Posterior cingulate gyrus (tissue), 11 donors: ENCODE measurements at places on chromosomes 1 and 21.
A peak's percentile ranks its signal among the peaks of the same experiment; 100 is the strongest.

DNA sequence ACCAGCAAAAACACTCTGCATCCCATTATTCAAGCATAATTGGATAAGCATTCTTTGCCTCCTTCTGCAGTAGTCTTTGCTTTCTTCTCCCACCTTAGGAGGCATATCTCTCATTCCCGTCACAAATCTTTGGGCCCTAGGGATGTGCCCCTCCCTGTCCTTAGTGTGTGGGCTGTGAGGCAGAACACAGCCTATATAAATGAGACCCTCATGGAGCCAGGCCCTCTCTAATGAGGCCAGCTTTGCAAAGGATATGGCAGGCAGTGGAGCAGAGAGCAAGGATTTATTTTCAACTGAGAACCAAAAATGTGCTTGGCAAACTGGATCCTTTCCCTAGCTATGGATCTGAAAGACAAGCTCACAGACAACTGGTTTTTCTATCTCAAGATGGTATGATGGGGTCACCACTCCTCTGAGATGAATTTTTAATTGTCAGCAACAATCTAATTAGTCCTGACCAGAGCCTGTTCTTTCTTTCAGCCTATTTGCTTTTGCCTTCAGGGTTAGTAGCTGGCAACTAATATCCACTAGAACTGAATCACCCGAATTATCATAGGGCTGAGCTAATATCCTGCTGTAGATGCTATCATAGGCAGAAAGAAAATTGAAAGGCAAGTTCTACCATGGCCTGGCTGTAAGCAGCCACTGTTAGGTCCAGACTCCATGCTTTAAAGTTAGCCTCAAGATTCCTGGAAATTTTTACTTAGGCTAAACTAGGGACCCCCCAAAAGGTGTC lies 134.2 kb downstream of the SYT2 start:
- no peak for DNase-seq

GRCh38 chr21:28781602-28782276 lies 210.9 kb downstream of the LTN1 start:
- no peak for DNase-seq

- peak; percentile 35 for DNase-seq
These were observed 6.1 kb downstream of the CERS2 start for GRCh38 chr1:150968491-150968890.

GRCh38 chr1:31839662-31840343 lies 24.0 kb upstream of the SPOCD1 start:
- no peak for DNase-seq

- DNase-seq: no peak
These were observed 24.2 kb downstream of the PCSK9 start for GRCh38 chr1:55063577-55063942.

GRCh38 chr21:29074007-29074376 lies 544 bp upstream of the CCT8 start:
- DNase-seq: no peak
